ENCODE measurements at places on chromosomes 5 and 9.

DNA sequence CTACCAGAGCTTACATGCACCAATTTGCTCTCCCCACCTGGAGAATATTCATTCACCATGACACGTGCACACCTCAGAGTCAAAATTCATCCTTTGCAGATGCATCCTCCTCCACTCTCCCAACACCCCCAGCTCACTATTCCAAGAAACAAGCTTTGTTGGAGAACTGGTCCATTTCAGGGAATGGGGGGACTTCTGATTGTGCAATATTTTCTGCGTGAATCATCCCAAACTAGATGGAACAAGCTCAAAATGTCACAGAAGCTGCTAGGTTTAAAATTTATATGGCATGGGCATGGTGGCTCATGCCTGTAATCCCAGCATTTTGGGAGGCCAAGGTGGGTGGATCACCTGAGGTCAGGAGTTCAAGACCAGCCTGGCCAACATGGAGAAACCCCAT lies 3.6 kb downstream of the GLDC start:
- DNase-seq: no peak

DNA sequence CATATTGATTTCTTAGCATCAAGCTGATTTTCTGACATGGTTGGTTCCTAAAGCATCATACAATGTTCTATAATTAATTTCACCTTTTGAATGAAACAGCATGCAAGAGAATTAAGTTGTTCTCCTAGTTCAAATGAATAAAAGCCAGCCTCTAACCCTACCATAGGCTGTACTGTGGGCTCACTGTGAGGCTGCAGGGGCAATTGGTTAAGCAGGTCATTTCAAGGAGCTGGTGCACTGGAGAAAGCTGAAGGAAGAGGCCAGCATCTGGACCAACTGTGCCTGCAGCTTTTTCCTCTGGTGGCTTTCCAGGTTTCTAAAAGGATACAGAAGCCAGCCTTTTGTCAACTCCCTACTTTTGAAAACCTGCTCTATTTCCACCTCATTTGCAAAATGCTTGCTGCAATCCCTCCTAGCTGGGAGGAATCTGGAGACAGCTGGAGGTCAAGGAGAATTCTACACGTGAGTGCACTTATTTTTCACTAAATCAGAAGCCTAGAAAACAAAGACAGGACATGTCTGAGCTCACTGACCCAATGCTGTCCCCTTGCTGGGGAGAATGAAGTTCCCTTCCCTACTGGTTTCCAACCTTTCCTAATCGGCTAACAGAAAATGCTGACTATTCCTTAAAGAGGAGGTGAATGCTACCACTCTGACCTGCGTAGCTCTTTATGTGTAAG lies 158.9 kb downstream of the APBA1 start:
- DNase-seq: no peak

- no peak for DNase-seq
Observed at GRCh38 chr9:81490605-81491331, 198.6 kb downstream of the TLE1 start.

DNA sequence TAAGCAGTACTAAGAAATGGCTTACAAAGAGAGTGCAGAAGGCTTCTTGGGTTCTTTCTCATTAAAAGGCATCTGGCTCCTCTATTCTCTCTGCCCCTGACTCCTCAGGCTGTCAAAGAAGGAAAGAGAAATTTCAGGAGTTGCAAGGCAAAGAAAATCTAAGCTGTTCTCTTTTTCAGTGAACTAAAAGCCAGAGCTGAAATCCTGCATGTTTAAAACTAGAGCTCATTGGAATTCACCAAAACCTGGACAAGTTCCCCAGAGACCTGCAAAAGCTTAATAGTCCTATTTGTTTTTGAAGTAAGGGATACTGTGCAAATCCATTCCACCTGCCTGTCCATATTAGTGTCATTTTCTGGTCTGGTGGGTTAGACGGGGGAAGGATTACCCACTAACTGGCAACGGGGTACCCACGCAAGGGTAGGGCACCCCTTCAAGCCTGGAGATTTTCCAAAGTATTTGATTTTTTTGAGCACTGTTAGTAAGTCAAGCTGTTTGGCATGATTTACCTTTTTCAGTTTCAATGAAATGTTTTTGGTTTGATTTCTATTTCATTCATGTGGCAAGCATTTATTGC lies 179.3 kb downstream of the FSTL4 start:
- DNase-seq: no peak

GRCh38 chr5:124743602-124744169 lies 2.8 kb downstream of the ZNF608 start:
- no peak for DNase-seq

DNA sequence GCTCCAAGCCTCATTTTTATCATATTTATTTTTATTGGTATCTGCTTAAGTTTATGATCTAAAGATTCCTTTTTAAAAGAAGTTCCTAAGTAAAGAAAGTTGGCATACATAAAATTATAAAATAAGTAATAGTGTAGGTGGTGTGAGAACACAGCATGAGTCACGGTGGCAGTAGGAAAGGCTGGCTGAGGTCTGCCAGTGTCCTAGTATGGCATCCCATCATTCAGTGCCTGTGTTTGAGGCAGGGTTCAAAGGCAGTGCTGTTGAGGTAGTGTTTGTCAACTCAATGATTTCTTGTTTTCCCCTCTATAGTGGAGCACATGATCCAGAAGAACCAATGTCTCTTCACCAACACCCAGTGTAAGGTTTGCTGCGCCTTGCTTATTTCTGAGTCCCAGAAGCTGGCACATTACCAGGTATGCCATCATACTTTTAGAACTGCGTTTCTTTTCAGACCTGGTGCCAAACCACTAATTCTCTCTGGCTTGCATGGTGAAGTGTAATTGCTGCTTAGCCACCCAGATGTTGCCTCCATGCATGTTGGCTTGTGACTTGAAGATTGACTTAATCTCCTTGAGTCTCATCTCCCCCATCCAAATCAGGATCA lies 18.4 kb downstream of the ZNF346 start:
- DNase-seq: no peak

- no peak for DNase-seq
Observed at GRCh38 chr5:1282131-1282992, 12.5 kb downstream of the TERT start.

GRCh38 chr9:135752281-135753204 lies 50.6 kb downstream of the KCNT1 start:
- DNase-seq: no peak

- no peak for DNase-seq
Observed at GRCh38 chr9:115207003-115207836, 89.3 kb upstream of the TNC start.

DNA sequence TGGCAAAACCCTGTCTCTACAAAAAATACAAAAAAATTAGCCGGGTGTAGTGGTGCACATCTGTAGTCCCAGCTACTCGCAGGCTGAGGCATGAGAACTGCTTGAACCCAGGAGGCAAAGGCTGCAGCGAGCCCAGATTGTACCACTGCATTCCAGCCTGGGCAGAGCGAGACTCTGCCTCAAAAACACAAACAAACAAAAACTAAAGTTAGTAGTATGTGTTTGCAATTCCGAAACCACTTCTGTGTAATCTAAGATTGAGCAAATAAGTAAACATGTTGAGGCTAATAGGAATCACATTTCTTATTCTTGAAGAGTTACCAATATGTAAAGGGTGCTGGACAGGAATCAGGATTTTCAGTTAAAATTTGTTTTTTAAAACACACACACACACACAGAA lies 70.0 kb upstream of the SUSD1 start:
- DNase-seq: no peak

- DNase-seq: no peak
Observed at GRCh38 chr5:53943938-53944337, 366.4 kb downstream of the ARL15 start.

- no peak for DNase-seq
Observed at GRCh38 chr9:91419222-91420191, 4.1 kb downstream of the NFIL3 start.

DNA sequence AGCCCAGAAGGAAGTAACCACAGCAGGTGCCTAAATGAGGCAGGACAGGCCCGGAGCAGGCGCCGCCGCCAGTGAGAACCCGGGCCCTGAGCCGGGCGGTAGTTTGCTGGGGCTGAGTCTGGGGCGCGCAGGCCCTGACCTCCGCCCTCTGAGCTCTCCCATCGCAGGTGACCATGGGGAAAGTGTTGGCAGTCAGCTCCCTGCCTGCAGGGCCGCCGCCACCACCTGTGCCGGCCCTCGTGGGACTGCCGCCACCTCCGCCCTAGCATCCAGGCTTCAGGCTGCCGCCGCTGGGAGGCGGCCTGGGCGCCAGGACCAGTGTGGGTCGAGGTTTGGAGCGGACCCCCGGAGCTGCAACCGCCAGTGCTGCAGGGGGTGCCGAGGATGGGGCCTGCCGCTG lies 61.1 kb downstream of the TARS1 start:
- peak; percentile 25 for DNase-seq

- no peak for DNase-seq
Observed at GRCh38 chr9:122151267-122151828, 8.2 kb downstream of the NDUFA8 start.

GRCh38 chr9:33443047-33443446 lies 4.3 kb downstream of the AQP3 start:
- no peak for DNase-seq

DNA sequence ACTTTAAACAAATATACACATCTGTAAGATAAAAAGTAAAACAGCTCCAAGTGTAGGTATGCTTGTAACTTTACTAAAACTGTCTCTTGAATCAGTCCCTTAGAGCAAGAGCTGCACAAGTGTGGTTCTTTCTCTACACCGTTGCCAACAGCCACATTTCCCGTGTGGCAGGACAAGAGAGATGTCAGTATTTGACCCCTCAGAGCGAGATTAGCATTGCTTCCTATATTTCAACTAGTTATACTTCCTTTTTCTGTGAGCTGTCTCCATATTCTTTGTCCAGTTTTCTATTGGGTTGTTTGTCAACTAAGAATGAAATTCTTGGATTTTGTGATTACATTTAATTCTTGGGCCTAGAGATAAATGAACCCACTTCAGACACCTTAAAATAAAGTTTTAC lies 8.0 kb downstream of the PLIN2 start:
- DNase-seq: no peak

GRCh38 chr9:121699571-121700164 lies 48.2 kb downstream of the DAB2IP start:
- no peak for DNase-seq

GRCh38 chr9:108547411-108548135 lies 308.2 kb downstream of the ACTL7B start:
- DNase-seq: no peak

DNA sequence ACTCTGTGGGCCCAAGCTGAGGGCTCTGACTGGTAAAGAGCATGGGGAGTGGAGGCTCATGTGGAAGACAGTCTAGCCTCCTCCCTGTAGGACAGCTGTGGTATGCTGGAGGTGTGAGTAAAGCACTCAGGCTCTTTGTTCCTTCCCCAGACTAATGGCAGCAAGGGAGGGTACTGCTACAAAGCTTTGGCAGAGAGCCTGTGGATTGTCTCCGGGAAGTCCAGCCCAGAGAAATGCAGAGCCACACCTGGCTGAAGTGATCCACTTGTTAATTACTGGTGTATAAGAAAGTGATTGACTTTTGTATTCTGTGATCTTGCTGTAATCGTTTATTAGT lies 161.7 kb downstream of the OXCT1 start:
- DNase-seq: no peak

DNA sequence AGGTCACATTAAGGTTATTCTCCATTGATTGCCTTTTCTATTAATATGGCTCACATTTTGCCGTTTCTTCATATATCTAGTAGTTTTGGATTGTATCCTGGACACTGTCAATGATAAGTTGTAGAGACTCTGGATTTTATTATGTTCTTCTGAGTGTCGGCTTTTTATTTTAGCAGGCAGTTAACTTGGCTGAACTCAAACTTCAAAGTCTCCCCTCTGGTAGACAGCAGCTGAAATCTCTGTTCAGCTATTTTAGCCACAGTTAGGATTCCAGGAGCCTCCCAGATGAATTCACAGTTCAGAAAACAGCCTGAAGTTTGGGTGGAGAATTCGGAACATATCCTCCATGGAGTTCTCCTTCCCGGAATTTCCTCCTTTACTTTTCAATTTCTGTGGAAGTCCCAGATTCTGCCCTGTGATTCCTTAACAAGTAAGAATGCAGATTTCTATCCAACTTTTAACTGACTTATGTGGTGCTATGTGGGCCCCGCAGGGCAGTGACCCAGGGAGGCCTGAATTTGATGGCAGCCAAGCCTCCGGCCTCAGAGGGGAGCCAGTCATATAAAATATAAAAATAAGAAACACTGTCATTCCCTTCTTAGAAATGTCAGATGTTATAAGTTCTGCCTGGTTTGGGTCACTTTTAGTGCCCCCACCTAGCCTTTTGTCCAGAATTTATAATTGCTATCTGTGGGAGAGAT lies 39.3 kb upstream of the MVB12B start:
- DNase-seq: no peak

DNA sequence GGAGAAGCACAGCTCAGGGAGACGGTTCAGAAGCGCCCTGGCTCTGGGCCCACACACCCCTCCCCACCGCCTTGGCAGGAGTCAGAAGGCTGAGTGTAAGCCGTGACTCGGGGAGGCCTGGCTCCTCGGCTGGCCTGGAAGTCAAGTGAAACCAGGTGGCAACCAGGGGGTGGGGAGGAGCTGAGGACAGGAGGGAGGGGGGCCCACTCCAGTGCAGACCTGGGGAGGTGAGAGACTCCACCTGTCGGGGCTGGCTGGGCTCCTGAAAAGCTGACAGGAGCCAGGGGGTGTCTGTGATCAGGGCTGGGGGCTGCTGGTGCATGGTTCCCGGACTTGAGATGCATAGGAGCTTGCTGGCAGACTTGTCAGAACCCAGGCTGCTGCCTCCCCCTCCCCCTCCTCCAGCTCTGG lies 150.2 kb upstream of the PHYKPL start:
- DNase-seq: peak; percentile 52

- peak; percentile 5 for DNase-seq
Observed at GRCh38 chr9:61671276-61671973, 481.6 kb downstream of the SPATA31A7 start.

DNA sequence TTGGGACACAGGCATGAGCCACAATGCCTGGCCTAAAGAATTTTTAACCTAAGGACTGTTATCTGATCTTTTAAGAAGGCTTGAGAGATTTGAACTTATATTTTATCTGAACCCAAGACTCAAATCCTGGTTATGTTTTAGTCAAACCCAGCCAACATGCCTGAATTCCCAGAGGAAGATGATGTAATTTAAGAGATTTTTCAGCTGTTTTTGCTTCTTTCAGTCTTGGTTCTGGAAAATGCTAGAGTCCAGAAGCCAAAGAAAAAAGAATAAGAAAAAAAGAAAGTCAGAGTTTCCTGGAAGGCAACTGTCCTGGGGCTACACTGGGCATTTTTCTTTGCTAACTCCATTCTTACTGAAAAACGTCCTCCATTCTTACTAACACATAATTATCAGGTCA lies 85.8 kb downstream of the SNX18 start:
- no peak for DNase-seq

DNA sequence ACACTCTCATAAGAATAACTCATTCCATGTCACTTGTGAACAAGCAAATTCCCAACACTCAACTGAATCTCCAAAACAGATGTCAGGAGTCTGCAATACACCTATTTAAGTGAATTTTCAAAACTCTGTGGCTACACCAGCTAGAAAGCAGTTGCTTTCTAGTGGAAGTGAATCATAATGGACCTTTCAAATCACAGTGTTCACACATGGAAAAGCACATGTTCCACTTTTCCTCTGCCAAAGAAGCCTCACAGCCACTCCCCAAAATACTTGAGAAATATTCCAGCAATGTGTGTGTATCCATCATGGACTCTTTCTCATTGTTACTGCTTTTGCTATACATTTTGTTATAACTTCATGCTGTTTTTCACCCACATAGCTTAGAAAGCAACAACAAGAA lies 17.4 kb downstream of the MARCHF3 start:
- DNase-seq: no peak

- DNase-seq: no peak
Observed at GRCh38 chr5:81398741-81399140, 4.8 kb upstream of the ACOT12 start.

GRCh38 chr5:56910210-56910965 lies 992 bp downstream of the SETD9 start:
- DNase-seq: no peak

Measured in iPS-NIHi11 (cell line).